SK-MEL-5 (cell line): ENCODE measurements at places on chromosomes 7 and 10. TPM values are rescaled to one million over a fixed set of nuclear protein-coding genes. Genes with fewer than 3 reads are reported as not detected.
A peak's percentile ranks its signal among the peaks of the same experiment; 100 is the strongest.

- no peak for DNase-seq
Measured at GRCh38 chr7:40815512-40815911, 680.7 kb downstream of the SUGCT start.

- no peak for DNase-seq
Measured at GRCh38 chr7:39130274-39130673, 152.6 kb downstream of the POU6F2 start.

Gene COBL
- total RNA-seq = 8.6 and 9.2 TPM in 2 replicates

DNA sequence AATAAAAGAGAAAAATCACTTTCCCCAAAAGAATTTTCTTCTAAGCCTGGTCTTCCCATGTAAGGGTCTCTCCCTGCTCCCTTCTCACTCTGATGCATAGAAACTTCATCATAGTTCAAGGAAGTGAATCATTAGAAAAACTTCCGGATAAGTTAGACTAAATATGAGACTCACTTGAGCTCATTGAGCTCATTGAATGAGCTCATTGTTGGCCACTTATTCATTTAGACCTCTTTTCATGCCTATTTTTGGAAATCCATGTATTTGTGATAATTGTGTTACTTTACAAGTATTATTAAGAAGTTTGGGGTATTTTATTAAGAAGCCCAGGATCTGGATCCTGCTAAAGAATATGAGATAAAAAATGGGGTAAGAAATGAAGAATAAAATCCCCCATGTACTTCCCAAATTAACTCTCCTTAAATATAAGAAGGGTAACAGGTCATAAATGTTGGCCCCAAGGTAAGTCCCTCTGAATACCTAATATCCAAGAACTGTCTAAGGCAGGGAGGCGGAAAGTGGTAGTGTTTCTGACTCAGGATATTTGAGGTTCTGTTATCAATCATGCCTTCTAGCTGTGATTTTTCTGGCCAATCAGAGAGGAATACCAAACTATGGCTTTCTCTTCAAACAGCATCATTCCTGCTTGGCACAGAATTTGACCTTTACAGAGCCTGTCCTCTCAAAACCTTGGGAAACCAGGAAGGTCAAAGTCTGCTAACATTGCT is 236.5 kb upstream of the PTN start:
- peak; percentile 84 for DNase-seq

DNA sequence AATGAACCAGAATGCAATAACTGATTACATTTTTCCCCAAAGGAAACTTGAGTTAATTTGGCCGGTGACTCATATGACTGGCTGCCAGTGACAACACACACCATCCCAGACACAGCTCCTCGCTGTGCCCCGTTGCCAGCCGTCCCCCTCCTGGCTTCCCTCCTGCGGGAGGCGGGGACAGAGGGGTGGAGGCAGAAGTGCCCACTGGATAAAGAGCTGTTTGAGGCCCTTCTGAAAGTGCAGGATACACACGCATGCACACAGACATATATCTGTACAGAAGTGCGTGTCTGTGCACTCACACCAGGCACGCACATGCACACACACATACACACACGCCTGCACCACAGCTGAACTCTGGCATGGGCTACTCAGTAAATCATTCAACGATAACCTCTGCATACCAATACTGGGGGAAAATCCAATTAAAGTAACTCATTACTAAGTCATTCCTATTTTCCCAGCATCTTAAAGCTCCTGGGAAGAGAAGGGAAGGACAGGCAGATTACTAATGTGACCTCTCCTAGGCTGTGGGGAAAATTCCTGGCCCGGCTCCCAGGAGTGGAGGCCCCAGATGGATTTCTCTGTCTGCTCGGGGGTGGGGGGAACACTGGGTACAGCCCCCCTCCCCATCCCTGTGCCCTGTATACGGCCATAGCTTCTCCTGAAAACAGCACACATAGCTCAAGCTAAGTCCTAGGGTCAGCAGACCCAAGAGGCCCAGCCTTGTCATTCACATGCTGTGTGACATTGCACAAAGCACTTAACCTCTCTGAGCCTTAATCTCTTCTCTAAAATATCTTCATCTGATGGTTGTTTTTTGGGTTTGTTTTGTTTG is 52.3 kb upstream of the MYL10 start:
- DNase-seq = peak; percentile 33

DNA sequence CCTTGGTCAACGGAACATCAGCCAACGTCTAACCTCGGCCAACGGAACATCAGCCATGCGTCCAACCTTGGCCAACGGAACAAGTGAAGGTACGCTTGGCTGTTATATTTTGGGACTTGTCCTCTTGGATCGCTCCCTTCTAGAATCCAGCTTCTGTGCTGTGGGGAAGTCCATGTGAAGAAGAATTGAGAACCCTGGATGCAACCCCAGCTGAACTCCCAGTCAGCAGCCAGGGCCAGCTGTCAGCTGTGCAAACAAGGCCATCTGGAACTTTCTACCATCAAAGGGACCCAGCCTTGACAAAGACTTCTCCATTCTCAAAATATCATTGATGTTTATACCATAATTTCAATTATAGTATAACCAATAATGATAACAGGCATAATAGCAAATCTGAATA is 43.3 kb upstream of the ITGA8 start:
- no peak for DNase-seq
